ENCODE measurements at places on chromosomes 16 and 17.
A peak's percentile ranks its signal among the peaks of the same experiment; 100 is the strongest.

DNA sequence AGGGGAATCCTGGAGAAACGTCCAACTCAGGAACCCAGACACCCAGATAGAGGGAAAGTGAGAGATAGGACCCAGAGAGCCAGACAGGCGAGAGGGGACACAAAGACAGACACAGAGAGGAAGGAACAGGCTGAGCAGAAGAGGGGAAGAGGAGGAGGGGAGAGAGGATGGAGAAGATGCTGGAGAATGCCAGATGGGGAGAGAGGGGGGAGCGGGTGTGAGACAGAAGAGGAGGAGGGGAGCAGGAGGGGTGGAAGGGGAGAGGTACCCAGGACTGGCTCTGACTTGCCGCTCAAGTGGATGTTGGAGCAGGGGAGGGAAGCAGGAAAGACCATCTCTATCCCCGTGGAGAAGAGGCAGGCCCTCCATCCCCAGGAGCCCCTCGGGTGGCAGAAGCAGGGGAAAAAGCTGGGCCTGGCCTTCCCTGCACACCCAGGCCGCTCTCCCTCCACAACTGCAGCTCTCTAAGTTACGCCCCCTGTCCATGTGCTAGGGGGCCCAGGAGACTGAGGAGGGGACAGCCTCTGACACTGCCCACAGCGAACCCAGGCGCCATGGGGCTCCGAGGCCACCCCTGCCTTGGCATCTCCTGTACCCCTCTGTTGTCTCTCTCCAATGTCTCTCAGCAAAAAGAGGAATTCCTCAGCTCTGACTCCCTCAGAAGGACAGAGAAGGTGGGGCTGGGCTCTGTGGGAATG lies 4.8 kb downstream of the PPP1R9B start:
- no peak for ATAC-seq

GRCh38 chr16:55102077-55102476 lies 171.4 kb downstream of the IRX5 start:
- ATAC-seq = no peak

GRCh38 chr17:65553009-65553645 lies 8.3 kb downstream of the AXIN2 start:
- ATAC-seq = peak; percentile 52

DNA sequence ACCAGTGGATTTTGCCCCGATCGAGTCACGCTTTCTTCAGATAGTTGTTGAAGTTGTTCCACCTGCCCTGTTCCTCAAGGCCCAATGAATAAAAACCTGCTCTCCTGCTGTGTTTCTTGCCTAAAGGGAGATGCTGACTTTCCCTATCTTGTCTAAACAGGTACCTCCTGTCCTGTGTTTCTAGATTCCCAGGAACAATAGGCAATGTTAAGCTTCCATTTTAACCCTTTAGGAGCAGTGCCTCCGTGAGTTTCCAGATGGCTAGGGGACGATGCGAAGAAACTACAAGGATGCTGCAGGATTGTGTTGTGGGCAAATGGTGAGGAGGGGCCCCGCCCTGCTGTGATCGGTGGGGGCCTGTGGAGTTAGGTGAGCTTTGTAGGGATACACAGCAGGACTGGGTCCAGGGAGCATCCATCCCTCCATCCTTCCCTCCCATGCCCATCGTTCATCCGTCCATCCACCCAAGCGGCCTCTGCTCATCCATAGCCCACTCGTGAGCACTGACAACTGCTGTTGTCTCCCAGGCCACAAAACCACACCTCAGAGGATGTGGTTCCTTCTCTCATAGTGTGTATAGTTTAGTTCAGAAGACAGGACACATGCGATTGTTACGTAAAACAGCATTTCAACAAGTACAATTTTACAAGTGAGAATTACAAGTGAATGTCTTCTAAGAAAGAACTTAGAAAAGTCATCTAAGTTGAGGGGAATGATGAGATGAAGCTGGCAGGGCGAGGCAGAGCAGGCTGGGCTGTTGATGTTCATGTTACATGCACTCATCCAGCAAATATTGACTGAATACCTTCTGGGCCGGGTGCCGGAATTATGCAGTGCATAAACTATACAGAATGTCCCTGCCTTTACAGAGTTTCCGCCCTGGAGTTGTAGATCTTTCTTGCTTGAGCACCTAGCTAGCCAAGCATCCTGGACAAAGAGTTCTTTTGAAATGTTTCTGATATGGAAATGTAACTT lies 5.2 kb downstream of the ARSG start:
- no peak for ATAC-seq

DNA sequence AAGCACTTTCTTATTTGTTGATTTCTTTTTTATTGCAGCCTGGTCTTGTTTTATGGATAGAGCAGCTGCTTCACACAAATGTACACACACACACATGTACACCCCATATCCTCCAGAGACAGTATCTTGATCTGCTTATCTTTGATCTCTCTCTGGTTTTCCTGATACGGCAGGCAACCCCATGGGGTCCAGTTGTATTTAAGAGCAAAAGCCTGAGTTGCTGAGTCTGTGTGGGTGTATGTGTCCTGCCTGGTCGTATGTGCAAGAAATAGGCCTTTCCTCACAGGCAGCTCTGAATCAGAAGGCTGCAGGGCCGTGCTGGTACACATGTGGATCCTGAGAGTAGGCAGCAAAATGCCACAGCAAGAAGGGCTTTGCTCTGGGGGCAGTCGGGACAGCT lies 14.6 kb upstream of the LGALS9 start:
- ATAC-seq = no peak

DNA sequence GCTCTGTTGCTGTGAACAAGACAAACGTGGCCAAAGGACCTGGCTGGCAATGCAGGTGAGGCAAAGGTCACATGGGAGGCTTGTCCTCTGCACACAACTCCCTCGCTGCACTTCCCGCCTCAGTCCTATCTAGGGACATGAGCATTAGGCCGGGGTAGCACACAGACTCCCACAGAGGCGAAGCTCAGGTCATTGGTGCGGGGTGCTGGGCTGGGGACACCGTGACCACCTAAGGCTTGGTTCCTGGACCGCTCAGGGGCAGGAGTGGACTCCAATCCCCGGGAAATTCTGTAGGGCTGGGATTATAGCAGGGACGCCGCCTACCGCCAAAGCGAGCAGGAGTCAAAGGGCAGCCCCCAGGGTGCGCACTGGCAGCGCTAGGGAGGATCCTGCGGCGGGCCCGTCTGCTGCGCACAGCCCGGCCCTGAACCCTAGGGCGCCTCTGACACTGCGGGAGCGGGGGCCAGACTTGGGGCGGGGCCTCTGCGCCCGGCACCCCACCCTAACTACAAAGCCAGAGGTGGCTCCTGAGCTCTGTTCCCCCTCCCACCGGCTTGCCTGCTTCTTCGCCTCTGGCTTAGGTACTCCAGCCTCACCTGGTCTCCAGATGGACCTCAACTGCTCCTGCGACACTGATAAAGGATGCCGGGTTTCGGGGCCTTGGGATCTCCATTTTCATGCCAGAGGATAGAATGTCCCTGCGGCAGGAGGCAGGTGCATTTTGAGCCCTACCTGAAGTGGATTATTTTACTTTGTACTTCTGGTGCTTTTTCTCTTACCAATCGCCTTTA lies 3.9 kb upstream of the MT1B start:
- ATAC-seq = no peak

DNA sequence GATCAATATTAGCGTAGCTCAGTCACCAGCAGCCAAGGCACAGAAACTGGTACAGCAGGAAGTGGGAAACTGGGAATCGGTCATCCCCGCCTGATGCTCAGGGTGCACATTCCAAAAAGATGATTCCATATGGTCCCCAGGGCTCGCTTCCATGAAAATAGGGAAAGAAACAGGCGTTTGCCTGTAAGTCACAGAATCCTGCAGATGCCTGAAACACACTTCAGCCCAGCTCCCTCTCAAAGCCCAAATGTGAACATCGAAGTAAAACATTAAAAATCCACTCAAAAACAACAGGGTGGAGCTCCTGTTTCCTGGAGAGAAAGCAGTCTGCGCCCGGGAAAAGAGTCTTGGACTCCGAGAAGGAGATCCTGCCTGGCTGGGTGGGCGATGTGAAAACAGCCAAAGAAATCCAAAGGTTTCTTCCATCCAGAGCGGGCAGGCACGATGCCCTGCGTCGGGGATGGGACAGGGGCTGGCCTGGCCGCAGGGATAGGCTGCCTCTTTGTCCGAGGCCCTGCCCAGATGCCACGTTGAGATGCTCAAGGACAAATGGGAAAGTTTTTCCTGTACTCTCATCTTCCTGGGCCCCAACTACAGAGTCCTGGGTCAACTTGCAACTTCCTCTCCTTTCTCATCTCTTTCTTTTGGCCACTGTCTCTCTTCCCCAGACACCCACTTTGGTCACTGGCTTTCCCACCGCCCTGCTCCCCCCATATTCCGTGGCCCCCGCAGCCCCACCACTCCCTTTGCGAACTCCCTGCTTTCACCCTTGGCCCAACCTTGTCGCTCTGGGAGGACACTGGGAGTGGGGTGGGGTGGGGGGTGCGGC lies 743 bp downstream of the WIPI1 start:
- peak; percentile 93 for ATAC-seq

- ATAC-seq = no peak
These were observed 124.9 kb downstream of the UTP18 start for GRCh38 chr17:51385208-51385607.

DNA sequence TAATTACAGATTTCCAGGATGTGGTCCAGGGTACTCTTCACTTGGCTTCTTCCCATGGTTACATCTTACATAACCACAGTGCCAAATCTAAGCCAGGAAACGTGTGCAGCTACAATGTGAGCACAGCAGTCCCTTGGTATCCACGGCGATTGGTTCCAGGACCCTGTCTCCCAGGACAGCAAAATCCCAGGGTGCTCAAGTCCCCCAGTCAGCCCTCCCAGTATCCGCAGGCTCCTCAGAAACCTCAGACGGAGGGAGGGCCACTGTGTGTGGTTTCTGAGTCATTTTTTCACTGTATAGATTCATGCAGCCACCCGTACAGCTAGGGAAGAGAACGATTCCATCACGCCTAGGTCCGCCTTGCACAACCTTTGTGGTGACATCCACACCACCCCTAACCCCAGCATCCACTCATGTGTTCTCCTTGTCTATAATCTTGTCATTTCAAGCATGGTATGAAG lies 11.1 kb upstream of the ATP2C2 start:
- ATAC-seq = peak; percentile 38

GRCh38 chr17:80145076-80146075 lies 1.6 kb downstream of the EIF4A3 start:
- no peak for ATAC-seq

- ATAC-seq = no peak
These were observed 1.0 kb upstream of the ZNF500 start for GRCh38 chr16:4767872-4768548.

- no peak for ATAC-seq
These were observed 28.3 kb upstream of the GPRC5C start for GRCh38 chr17:74403512-74404137.

GRCh38 chr17:45287526-45288500 lies 25.9 kb upstream of the SPATA32 start:
- peak; percentile 31 for ATAC-seq

- no peak for ATAC-seq
These were observed 21.9 kb downstream of the CA4 start for GRCh38 chr17:60171753-60172079.

DNA sequence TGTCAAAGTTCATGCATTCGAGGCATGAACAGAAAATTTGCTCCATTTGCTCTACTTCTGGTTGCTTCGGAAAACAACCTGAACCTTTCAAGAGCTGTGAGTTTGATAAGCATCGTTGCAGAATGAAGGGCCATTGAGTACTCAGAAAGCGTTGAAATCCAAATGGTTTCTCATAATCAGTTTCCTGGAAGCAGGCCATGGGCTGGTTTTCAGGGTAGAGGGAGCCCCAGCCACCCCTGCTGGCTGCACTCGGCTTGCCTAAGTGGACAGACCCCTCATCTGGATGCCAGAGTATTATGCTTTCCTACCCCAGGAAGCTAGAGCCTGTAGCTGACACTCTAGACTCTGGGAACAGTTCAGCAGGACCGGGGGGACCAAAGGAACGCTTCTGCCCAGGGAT lies 24.4 kb downstream of the SCNN1G start:
- no peak for ATAC-seq

DNA sequence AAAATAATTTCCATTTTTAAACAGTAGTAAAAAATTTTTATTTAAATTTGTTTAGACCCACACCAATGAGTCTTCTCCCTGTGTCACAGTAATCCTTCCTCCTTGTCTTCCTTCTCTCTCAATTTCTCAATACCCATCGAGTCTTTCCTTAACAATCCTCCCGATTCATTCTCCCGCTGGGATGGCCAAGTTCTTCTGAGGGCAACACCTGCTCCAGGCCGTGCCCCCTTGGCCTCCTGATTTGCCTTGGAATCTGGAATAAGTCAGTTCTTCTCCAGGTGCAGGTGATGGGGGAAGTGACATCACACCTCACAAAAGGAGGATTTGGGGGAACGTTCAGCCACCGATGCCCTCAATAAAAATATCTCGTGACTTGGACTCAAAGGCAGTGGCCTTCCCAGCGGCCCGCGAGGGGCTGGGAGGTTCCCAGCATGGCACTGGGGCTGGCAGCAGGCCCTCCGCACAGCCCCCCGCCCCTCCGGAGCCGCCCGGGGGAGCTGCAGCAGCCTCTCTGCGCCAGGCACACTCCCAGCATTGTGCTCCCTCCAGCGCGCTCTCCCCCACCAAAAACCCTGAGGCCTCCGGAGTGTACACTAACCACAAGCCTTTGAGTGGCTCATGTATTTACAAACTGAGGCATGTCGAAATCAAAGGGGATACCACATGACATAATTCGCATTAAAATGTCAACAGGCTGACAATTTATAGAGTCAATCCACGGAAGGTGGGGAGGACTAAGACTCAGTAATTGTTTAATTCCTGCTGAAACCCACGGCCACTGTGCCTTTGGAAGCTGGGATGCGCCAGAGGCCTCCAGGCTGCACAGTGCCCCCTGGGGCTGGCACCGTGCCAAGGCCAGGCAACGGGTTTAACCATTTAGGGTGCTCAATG lies 120.5 kb downstream of the ZFHX3 start:
- ATAC-seq = no peak

DNA sequence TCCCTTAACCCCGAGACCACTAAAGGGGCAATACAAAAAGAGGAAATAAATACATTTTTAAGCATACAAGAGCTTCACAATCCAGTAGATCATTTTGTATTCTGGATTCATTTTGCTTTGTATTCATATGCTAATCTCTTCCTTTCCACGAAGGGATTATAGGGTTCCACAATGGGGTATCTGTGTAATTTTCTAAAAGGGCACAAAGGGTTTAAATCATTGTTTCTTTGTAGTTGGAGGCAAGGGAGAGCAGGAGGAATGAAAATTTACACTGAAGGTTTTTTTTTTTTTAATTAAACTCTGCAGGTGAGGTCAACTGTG lies 592 bp upstream of the NUFIP2 start:
- no peak for ATAC-seq

DNA sequence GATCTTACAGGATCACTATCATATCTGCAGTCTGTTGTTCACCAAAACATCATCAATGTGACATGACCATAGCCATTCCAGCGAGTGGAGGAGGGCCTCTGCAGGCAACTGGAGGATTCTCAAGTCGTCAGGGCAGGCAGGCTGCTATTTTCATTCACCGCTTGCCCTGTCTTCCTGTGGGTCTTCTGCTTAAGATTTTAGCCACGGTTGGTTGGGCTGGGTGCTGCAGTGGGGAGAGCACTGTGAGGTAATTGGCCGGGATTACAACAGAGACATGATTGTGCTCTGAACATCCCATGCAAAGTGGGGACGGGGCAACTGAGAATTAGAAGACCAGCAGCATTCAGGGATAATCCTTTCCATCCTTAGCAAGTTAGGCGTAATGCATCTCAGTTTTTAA lies 245.9 kb downstream of the CPPED1 start:
- no peak for ATAC-seq

- no peak for ATAC-seq
These were observed 209.0 kb downstream of the ZFHX3 start for GRCh38 chr16:72838951-72839350.

GRCh38 chr17:82902972-82903874 lies 63.4 kb upstream of the ZNF750 start:
- no peak for ATAC-seq
